Activated naive CD4-positive, alpha-beta T cell treated with anti-CD3 and anti-CD28 coated beads, Interleukin-2, amount 10 ng/mL, durations not matched to agents 7 days and 5 days (primary cell): ENCODE measurements at places on chromosomes 2 and 18.

DNA sequence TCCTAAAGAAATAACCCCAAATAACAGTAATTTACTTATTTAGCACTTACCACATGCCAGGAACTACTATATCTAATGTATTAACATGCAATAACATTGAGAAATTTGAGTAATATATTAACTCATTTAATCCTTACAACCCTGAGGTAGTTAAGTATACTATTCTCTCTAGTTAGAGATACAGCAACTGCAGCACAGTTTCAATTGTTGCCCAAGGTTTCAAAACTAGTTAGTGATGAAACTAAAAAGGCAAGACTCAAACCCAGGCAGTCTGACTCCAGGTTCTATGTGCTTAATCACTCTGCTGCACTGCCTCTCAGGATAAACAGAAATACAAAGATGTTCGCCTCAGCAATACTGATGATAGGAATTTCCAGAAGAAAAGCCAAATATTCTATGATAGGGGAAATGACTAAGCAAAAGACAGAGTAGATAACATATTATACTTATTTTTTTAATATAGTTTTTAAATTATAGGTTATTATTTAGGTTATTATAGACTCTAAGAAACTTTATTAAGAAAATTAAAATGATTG, 88.0 kb downstream of the SS18 start:
- H3K27ac ChIP-seq: no peak overlapping the region
- no peaks in the 10 kb centered on the region for H3K36me3 ChIP-seq
- no peak overlapping the region for H3K4me3 ChIP-seq
- no peak for DNase-seq

- H3K27ac ChIP-seq: no peak overlapping the region
- no peaks in the 10 kb centered on the region for H3K4me1 ChIP-seq
- H3K4me3 ChIP-seq: no peak overlapping the region
- H3K36me3 ChIP-seq: no peaks in the 10 kb centered on the region
Measured at GRCh38 chr2:2579814-2580213, 248.7 kb upstream of the MYT1L start.

DNA sequence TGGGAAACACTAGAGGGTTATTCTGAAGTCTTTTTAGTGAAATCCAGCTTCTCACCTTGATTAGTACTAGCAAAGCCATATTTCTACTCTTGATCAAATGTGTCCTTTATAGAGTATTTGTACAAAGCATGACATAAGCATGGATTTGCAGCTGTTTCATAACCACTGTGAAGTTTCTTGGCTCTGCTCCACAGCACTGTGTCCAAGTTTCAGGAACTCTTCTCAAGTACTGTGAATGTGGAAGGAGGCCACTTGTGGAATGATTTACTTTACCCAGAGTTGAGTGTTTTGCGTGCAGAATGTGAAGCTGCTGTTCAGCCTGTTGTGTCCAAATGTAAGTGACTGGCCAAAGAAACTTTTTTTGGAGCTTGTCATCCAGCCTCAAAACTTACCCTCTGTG, 16.2 kb upstream of the MAPRE2 start:
- peaks cover 2% of the 10 kb centered on the region for H3K36me3 ChIP-seq
- H3K27ac ChIP-seq: no peak overlapping the region
- H3K4me1 ChIP-seq: peaks cover 30% of the 10 kb centered on the region
- no peaks in the 10 kb centered on the region for H3K27me3 ChIP-seq

DNA sequence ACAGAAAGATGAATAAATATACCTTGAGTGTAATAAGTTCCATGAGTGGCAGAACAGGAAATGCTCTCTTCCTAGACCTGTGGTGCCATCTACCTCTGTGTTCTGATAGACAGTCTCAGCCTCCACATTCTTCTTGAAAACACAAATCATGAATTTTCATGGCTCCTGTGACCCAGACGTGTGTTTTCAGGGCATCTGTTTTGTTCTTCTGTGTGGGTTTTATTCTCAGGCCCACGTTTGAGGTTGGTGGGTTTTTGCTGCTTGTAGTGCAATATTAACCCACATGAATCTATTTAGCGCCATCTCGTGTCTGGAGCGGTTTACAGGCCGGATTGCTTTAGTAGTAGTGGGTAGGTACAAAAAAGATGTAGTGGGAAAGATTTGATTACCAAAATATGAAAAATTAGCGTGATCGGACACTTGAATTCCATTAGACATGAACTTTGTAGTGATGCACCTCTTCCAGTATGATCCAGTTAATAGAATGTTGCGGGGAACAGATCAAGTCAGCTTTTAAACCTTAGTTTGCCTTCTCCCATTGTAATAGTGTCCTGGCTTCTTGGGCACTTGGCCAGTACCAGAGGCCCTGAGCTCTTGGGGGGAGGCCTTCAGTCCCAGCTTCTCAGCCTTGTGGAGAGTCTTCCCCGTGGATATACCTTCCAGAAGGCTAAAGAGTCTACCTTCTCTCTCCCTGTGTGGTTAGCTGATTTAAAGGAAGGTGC, 256.5 kb downstream of the TPGS2 start:
- no peaks in the 10 kb centered on the region for H3K4me1 ChIP-seq
- DNase-seq: peak; percentile 44
- H3K36me3 ChIP-seq: no peaks in the 10 kb centered on the region
- no peak overlapping the region for H3K4me3 ChIP-seq
- H3K27me3 ChIP-seq: peaks cover 8% of the 10 kb centered on the region

GRCh38 chr18:45684341-45685115, 39.5 kb upstream of the SLC14A1 start:
- H3K27me3 ChIP-seq: peaks cover 45% of the 10 kb centered on the region
- H3K4me3 ChIP-seq: no peak overlapping the region
- H3K36me3 ChIP-seq: no peaks in the 10 kb centered on the region
- no peak overlapping the region for H3K27ac ChIP-seq
- no peak for DNase-seq
- peaks cover 51% of the 10 kb centered on the region for H3K4me1 ChIP-seq

- DNase-seq: no peak
- H3K4me3 ChIP-seq: no peak overlapping the region
- peaks cover 13% of the 10 kb centered on the region for H3K27me3 ChIP-seq
- no peaks in the 10 kb centered on the region for H3K36me3 ChIP-seq
- no peak overlapping the region for H3K27ac ChIP-seq
- H3K4me1 ChIP-seq: no peaks in the 10 kb centered on the region
Measured at GRCh38 chr2:227632827-227633226, 15.5 kb downstream of the SCYGR4 start.

GRCh38 chr2:9734308-9734707, 103.5 kb upstream of the YWHAQ start:
- peaks cover 15% of the 10 kb centered on the region for H3K36me3 ChIP-seq
- DNase-seq: no peak
- H3K4me1 ChIP-seq: peaks cover 43% of the 10 kb centered on the region
- H3K27ac ChIP-seq: no peak overlapping the region
- peaks cover 27% of the 10 kb centered on the region for H3K27me3 ChIP-seq

DNA sequence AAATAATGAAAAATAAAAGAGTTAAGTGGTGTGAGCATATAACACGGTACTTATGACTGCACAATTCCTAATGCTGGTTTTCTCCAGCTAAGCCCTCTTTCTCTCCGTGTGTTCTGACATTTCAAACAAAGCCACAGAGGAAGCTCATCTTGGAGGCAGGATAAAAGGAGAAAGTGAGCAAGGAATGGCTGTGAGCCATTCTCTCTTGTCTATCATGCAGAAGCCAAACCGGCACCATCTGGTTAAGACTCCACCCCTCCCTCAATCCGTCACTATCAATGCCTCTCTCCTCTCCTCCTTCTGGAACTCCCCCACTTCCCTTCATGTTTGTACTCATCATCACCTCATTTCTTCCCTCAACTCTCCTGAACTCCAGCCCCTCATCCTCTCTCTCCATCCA, 210.4 kb downstream of the TMEM163 start:
- H3K4me1 ChIP-seq: no peaks in the 10 kb centered on the region
- peaks cover 6% of the 10 kb centered on the region for H3K27me3 ChIP-seq
- H3K4me3 ChIP-seq: no peak overlapping the region
- no peaks in the 10 kb centered on the region for H3K36me3 ChIP-seq

DNA sequence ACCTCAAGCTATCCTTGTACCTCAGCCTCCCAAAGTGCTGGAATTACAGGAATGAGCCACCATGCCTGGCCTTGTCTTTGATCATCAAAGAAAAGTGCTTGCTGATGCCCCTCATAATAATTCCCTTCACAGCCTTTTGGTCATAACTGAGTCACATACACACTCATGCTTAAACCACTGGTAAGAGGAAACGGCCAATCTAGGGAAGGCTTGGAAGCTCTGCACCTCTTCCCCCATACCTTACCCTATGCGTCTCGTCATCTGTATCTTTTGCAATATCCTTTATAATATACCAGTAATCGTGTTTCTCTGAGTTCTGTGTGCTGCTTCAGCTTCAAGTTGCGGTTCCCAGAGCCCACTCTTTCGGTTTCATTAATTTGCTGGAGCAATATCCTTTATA, 4.8 kb upstream of the RNF138 start:
- no peak overlapping the region for H3K27ac ChIP-seq
- H3K4me1 ChIP-seq: peaks cover 45% of the 10 kb centered on the region
- H3K36me3 ChIP-seq: peaks cover 23% of the 10 kb centered on the region
- DNase-seq: no peak

GRCh38 chr2:219184121-219184520, 6.0 kb downstream of the RETREG2 start:
- no peak overlapping the region for H3K27ac ChIP-seq
- no peak for DNase-seq
- no peak overlapping the region for H3K4me3 ChIP-seq
- H3K36me3 ChIP-seq: peaks cover 57% of the 10 kb centered on the region
- H3K4me1 ChIP-seq: peaks cover 51% of the 10 kb centered on the region
- H3K27me3 ChIP-seq: no peaks in the 10 kb centered on the region

DNA sequence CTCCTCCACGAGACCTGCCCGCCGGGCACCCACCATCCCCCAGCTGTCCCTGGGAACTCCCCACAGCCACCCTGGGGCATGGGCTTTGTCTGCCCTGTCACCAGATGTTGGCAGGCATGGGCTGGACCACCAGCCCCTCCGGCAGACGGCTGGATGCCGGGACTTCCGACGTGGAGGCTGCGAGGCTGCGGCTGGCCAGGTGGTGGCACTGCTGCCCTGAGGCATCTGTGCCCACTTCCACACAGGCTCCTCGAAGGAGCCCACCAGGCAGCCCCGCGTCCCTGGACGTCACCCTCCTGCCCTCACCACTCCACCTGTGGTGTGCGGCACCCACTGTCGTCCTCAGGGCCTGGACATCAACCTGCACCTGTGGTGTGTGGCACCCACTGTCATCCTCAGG, 319.9 kb upstream of the SALL3 start:
- no peak overlapping the region for H3K4me3 ChIP-seq
- no peak for DNase-seq
- no peaks in the 10 kb centered on the region for H3K4me1 ChIP-seq
- H3K27ac ChIP-seq: no peak overlapping the region
- H3K27me3 ChIP-seq: no peaks in the 10 kb centered on the region

GRCh38 chr18:13455960-13456481, 237.5 kb downstream of the LDLRAD4 start:
- H3K27ac ChIP-seq: peak overlapping the region; percentile 60
- no peaks in the 10 kb centered on the region for H3K27me3 ChIP-seq
- H3K4me3 ChIP-seq: peak overlapping the region; percentile 4
- peak; percentile 55 for DNase-seq

DNA sequence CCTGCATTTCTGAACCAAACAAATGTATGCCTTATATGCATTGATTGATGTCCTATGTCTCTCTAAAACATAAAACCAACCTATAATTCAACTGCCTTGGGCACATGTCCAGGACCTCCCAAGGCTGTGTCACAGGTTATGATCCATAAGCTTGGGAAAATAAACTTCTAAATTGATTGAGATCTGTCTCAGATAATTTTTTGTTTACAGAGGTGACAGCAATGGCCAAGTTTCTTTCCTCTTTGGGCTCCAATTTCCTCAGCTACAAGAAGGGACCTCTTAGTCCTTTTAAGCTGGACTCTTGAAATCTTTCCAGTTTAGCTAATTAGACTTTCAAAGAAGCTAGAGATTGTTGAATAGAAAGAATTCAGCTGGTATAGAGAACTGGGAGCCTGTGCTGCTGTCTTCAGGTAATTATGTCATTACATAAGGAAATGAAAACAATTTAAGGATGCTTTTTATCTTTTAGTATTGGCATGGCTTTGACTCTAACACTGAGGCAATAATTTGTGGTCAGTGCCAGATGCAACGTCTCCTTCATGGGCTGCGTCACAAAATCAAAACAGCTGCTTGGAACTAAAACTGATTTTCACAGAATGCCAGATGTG, 412.1 kb upstream of the TRIB2 start:
- H3K4me3 ChIP-seq: no peak overlapping the region
- peaks cover 42% of the 10 kb centered on the region for H3K4me1 ChIP-seq

- H3K27ac ChIP-seq: no peak overlapping the region
- H3K27me3 ChIP-seq: peaks cover 15% of the 10 kb centered on the region
- H3K4me3 ChIP-seq: no peak overlapping the region
- peaks cover 7% of the 10 kb centered on the region for H3K4me1 ChIP-seq
- DNase-seq: peak; percentile 82
Measured at GRCh38 chr2:113370478-113371091, 66.9 kb upstream of the ZNG1B start.

GRCh38 chr2:20781656-20782265, 41.1 kb downstream of the LDAH start:
- no peak overlapping the region for H3K4me3 ChIP-seq
- H3K36me3 ChIP-seq: peaks cover 12% of the 10 kb centered on the region
- DNase-seq: peak; percentile 22
- no peaks in the 10 kb centered on the region for H3K27me3 ChIP-seq
- H3K4me1 ChIP-seq: no peaks in the 10 kb centered on the region

DNA sequence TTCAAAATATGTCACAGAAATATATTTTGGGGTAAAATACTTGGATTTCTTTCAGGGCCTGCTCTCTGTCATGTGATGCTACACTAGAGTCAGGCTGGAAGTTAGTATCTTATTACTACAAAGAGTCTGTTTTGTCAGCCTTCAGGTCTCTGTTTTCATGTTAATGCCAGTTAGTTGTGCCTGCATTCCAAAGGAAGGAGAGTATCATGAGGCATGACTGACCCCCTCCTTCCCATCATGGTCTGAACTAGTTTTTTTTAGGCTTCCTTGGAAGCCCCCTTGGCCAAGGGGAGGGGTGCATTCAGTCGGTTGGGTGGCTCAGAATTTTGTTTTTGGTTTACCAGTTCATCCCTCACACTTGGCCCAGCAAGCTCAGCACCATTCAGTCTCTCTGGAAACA, 318.0 kb downstream of the ALK start:
- no peak overlapping the region for H3K4me3 ChIP-seq
- no peak for DNase-seq
- peaks cover 6% of the 10 kb centered on the region for H3K27me3 ChIP-seq

DNA sequence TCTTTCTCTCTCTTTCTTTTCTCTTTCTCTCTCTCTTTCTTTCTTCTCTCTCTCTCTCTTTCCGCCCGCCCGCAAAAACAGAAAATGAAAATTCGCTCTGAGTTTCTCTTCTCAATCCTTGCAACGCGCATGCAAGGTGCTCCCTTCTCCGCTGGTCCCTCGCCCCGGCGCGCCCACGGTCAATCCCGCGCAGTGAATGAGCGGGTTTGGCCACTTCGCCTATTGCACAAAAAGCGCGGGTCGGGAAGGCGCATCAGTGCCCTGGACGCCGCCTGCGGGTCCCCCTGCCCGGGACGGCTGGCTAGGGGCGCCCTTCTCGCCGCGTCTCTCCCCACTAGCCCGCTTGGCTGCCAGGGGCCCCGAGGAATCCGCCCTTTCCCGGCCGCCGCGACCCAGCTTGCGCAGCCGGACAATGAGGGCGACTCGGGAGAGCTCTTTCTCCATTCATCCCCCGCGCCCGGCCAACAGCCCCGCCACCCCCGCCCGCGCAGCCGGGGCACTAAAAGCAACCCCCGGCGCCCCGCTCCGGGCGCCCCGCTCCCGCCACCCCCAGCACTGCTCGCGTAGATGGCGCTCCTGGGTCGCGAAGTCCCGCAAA, 706 bp downstream of the LAMA1 start:
- H3K4me1 ChIP-seq: peaks cover 3% of the 10 kb centered on the region
- no peak overlapping the region for H3K4me3 ChIP-seq
- H3K27me3 ChIP-seq: peaks cover 27% of the 10 kb centered on the region
- no peak overlapping the region for H3K27ac ChIP-seq
- H3K36me3 ChIP-seq: no peaks in the 10 kb centered on the region
- no peak for DNase-seq
